ENCODE measurements at places on chromosomes 1 and 21.
A peak's percentile ranks its signal among the peaks of the same experiment; 100 is the strongest.

- no peak for DNase-seq
Observed at GRCh38 chr21:16218682-16219343, 489.0 kb downstream of the USP25 start.

DNA sequence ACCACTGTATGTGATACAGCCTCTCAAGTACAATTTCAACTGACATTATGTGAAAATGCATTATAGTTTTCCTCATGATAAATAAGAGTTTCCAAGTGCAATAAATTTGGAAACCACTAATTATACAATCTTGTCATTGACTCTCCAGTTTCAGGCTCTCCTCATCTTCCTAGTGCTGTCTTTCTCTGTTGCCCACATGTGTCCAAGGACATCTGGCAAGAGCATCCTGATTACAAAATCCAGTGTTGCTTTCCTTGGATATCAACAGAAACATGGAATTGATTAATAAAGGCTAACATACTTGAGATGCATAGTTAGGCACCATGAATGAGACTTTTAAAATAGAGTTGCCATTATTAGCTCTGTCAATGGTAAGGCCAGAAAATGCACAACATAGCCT lies 15.6 kb upstream of the MAP10 start:
- peak; percentile 18 for DNase-seq

DNA sequence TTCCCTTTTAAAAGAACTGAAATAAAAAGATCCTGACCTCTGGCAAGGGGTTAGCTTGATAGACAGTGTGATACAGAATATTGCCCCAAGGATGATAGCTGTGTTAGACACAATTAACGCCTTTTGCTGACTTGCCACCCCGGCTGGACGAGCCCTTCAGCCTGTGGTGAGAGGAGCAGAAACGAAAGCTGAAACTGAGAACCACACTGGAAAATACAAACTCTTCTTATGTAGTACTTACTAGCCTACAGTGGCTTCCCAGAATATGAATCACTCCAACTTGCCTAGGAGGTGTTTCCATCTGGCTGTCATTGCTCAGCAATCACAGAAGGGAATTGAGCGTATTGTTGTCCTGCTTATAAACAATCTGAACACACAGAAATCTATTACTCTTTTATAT lies 22.9 kb downstream of the SAMSN1 start:
- DNase-seq: no peak

DNA sequence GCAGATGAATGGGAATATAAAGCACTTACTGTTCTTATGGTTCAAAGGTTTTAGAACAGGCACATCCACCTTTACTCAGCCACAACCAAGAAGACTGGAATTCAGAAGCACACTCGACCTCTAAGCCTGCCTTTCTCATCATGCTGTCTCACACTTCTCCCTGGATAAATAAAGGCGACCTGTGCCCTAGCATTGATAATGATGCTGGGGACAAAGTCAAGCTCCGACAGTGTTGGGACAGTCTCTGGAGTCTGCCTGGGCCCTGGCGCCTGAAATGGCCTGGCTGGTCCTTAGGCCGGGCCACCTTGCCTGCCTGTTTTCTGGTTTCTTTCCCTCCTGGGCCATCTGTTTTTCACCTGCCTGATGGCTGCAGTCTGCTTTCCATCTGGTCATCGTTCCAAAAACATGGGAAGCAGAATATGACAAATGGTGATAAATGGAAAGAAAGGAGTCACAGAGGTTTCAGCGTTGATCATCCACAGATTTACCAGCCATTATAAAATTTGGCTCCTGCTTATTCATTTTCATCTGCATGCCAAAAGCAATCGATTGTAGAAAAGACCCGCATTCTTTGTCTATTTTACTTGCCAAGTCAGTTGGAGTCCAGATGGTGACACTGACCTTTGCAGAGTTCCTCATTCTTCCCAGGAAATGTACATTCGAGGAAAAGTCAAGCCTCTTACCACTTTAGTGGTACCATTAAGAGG lies 91.2 kb upstream of the KCNJ15 start:
- DNase-seq: no peak

- DNase-seq: no peak
Observed at GRCh38 chr1:9883585-9884449, 26.3 kb downstream of the CTNNBIP1 start.

GRCh38 chr1:161930064-161930463 lies 93.6 kb downstream of the OLFML2B start:
- no peak for DNase-seq

GRCh38 chr1:86621286-86621685 lies 74.4 kb downstream of the CLCA4 start:
- DNase-seq: no peak

DNA sequence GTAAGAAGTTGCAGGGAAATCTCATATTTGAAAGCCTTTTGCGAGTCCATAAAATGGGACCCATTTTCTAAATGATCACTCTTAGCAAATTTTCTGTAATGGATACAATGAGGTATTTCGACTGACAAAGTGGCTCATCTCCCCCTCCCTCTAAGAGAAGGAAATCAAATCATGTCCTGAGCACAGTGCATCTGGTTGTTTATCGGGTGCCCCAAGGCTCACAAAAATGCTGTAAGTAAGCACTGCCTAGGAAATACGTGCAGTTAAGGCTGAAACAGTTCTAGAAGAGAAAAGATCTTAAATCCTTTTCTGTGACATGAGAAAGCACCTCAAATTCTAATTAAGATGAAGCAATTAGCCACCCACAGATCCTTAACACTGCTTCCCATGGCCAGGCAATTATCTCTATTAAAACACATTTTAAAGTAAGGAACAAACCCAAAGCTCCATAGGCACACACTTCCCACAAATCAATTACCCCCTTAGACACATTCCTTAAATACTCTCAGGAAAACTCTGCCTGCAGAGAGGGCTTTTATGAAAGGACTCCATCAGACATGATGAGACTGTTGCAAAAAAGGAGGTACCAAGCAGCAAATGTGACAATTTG lies 216.3 kb downstream of the KCNH1 start:
- DNase-seq: no peak

DNA sequence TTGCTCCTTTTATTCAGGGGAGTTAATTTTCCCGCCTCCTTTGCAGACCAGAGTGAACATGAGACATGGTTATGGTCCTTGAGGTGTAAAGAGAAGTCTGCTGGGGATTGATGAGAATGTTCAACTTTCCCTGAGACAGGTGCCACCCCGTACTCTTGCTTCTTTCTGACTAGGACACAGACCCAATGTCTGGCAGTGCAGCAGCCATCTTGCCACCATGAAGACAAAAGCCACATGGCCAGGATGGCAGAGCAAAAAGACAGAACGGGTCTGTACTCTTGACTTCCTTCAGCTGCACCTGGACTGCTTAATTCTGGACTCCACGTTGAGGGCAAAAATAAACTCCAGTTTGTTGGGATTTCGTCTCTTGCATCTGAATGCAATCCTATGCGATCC lies 54.1 kb downstream of the KLHDC7A start:
- DNase-seq: no peak

DNA sequence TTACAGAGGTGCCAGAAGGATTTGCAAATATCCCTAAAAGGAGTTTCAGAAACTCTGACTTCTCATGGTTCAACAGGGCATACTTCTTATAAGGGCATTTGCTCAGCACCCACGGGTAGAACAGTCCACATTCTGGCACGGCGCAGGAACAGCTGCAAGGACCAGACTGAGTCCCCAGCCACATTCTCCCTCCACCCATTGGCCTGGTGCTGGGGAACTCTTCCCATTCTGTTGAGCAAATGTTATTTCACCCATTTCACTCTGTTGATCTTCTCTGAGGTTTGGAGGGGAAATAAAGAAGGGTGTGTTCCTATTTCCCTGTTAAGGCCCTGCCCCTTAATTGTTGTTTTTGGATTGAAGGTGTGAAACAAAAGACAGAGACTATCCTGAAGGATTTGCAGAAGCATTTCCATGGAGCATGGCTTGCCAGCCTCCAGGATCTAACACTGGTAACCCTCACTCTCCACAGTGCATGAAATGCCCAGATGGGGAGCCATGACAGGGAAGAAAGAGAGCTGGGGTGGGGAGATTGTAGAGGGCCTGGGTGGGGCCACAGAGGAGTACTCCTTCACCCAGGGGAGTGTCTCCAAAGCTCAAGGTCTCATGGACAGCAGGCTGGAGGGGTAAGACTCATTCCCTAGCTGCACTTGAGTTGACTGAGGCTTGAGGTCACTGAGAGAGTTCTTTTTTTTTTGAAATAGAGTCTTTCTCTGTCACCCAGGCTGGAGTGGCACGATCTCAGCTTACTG lies 35.0 kb downstream of the INAVA start:
- no peak for DNase-seq

- DNase-seq: no peak
Observed at GRCh38 chr1:230661976-230662375, 19.7 kb downstream of the COG2 start.

GRCh38 chr1:14571810-14572767 lies 26.4 kb upstream of the KAZN start:
- DNase-seq: no peak

DNA sequence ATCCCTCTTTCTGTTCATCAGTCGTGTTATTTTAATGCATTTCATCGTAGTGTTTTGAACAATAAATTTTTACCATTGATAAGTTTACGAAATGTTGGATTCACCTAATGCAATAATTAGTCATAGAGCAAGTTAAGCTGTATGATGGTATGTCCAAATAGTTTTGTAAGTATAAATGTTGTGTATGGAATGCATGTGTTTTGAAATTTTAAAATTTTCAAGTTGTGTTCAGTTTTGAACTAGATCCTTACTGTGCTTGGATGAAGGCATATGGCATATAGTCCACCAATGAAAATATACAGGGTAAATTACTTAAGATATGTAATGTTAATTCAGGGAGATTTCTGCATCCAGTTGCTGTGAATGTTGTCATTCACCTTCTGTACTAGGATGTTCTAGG lies 2.3 kb downstream of the ZMYM4 start:
- DNase-seq: no peak

GRCh38 chr1:30589083-30589482 lies 134.3 kb downstream of the MATN1 start:
- no peak for DNase-seq

GRCh38 chr1:33320619-33321165 lies at the start of gene A3GALT2:
Gene A3GALT2 (minus strand): TSS chr1:33321098. CDS start chr1:33321098, 0 bp downstream.
- DNase-seq: no peak

DNA sequence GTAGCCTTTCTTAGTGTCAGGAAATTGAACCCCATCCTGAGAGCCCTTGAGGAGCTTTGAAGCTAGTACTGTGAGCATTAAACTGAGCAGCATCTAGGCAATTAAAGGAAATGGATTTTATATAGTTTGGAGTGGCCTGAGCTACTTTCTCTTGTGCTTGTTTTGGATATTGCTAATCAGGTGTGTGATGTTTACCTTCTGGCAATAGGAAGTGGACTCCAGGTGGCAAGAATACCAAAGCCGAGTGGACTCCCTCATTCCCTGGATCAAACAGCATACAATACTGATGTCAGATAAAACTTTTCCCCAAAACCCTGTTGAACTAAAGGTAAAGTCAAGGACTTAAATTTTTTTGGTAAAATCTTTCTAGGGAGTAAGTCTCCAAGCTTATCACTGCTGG lies 79.4 kb downstream of the MACF1 start:
- DNase-seq: no peak

- no peak for DNase-seq
Observed at GRCh38 chr1:43836267-43836951, 97.2 kb upstream of the ARTN start.

- no peak for DNase-seq
Observed at GRCh38 chr1:228798035-228798434, 62.8 kb downstream of the RHOU start.

DNA sequence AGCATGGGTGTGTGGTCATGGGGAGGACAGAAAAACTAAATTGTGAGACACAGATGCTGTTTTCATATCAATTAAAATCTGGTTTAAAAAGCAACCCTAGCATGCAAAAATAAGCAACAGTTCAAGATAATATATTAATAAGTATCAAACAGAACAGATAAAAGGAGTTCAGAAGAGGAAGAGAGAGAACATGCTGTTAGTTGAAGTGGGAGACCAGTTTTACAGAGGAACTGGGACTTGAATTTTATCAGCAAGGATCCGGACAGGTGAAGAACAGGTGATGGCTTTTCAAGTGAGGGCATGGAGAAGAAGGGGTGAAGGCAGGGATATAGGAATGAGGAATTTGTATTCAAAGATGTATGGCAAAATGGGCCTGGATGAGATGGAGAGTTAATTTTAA lies 75.9 kb downstream of the PRRX1 start:
- DNase-seq: no peak

DNA sequence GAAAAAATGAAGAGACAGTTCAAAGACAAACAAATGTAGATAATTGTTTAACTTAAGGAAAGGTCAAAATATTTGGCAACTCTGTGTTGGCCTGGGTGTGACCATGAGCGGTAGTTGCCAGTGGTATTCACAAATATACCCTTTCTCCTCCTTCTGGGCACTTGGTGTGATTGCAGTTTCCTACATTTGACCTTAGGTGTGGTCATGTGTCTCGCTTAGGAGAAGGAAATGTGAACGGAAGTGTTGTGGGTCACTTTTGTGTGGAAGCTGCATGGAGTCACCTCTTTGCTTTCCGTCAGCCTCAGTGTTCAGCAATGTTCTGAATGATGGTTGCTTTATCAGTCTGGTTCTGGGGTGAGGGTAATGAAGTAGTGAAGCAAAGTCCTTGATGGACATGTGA lies 3.4 kb upstream of the PCSK9 start:
- no peak for DNase-seq

DNA sequence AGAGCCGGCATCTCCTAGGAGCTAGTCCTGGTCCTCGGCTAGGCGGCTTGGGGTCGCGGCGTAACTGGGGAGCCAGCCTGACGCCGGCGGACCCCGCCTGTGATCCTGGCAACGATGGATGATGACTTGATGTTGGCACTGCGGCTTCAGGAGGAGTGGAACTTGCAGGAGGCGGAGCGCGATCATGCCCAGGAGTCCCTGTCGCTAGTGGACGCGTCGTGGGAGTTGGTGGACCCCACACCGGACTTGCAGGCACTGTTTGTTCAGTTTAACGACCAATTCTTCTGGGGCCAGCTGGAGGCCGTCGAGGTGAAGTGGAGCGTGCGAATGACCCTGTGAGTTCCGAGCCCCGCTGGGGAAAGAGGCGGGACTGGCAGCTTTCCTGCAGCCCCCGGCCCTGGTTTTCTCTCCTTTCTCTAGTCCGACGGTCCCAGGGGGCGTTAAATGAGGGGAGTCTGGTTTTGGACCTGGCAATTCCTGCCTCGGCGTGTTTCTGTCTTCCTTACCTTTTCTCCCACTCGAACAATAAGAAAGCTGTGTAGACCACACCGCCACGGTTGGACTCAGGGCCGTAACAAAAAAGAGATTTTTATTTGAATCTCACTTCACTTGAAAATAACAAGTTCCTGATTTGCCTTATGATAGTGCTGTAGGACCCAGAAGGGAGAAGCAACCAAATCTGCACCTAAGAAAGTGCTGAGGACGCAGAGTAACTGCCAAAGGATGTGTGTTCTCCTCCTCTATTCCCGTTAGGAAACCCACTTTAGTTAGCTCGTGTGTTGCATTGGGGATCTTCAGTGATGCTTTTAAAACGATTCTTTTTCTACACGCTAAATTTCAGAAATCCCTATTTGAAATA lies at the start of gene SPRTN:
Gene SPRTN (plus strand): TSS at position 24 of the 859 bp plus-strand sequence. CDS start 91 bp downstream, at position 115.
- peak; percentile 5 for DNase-seq

- no peak for DNase-seq
Observed at GRCh38 chr1:244665771-244666217, 12.9 kb downstream of the DESI2 start.

- no peak for DNase-seq
Observed at GRCh38 chr1:43432907-43433306, 20.8 kb downstream of the HYI start.

GRCh38 chr21:40146216-40146837 lies 279.1 kb downstream of the PCP4 start:
- no peak for DNase-seq

- no peak for DNase-seq
Observed at GRCh38 chr21:38787461-38788274, 18.1 kb upstream of the ETS2 start.
